NCI-H1436 treated with DMSO at 0.1 percent for 48 hours (cell line): ENCODE measurements at places on chromosomes 4 and X.

DNA sequence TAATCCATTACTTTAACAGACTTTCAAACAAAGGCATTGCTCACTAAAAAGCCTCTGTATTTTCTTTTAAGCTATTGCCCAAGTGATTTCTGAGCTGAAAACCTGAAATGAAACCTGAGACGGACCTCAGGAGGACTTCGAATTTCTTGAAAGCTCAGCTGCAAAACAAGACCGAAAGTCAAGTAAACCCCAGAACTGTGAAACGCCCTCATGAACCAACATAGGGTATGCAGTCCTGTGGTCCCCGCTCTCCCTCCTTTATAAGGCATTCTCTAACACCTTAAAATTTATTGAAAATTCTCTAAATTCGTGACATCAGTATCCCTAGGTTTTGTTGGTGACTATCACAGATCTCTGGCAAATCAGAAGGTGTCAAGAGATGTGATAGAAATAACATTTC is 91.8 kb downstream of the SHISA3 start:
- DNase-seq = no peak

GRCh38 chrX:97189668-97190067 is 306.0 kb downstream of the RPA4 start:
- no peak for DNase-seq

DNA sequence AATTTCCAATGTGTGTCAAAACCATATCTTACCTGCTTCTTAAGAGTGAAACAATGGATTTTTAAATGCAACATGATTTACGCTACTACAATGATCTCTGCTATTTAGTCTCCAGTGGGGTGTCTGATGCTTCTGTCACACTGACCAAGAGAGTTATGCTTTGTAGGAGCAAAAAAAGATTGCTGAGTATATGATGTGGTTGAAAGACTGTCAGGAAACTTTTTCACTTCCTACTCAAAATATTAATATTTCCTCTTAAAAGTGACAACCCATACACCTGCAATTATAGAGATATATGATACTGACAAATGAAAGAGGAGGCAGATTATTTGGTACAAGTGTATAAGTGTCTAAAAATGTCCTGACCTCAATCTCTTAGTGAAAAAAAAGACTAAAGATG is 105.2 kb upstream of the BMP3 start:
- no peak for DNase-seq

DNA sequence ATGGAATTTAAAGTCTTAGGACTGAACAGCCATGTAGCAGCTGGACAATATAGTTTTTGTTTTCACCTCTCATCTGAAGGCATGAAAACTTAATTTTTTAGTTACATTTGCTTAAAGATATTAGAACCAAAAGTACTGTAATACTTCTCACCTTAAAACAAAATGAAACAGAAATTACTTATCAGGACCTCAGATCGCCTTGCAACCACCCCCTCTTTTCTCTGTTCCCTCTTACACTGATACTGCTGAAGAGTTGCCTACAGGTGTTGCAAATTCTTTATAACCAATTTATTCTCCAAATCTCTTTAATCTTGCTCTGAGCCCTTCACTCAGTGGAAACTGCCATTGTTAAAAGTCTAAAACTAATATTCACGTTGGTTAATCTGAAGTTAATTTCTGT is 145.0 kb downstream of the SPCS3 start:
- DNase-seq = no peak
